ENCODE measurements at places on chromosomes 2 and 18.

- DNase-seq, result no peak
These were observed 95.7 kb upstream of the RASGRP3 start for GRCh38 chr2:33380719-33381118.

- DNase-seq, result no peak
These were observed 53.9 kb downstream of the WDSUB1 start for GRCh38 chr2:159232456-159233170.

DNA sequence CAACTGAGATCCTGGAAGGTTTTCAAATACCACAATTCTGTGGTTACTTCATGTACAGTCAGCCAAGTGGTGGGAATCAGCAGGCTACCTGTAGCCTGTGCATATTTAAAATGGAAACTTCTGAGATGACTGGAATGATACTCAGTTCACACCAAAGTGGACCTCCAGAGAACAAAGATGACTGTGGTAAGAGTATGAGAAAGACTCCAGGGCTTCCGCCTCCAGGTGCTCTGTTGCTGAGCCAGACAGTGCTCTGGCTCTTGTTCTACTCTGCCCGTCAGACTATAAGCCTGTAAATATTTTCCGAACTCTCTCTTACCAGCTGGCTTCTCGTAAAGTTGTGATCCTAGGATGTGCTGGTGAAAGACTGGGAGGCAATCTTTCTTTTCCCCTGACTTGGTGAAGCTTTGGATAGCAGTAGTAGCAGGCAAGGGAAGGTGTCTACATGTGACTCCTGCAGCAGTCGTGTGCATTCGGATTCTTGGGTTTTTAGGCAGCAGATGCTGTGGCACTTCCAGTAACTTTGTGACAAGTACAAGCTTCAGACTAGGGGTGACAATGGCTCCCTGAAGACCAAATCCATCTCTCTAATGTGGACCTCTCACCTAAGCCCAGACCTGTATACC, 23.1 kb downstream of the ST3GAL5 start:
- DNase-seq, result no peak

GRCh38 chr2:23814963-23815362, 112.0 kb downstream of the ATAD2B start:
- no peak for DNase-seq

DNA sequence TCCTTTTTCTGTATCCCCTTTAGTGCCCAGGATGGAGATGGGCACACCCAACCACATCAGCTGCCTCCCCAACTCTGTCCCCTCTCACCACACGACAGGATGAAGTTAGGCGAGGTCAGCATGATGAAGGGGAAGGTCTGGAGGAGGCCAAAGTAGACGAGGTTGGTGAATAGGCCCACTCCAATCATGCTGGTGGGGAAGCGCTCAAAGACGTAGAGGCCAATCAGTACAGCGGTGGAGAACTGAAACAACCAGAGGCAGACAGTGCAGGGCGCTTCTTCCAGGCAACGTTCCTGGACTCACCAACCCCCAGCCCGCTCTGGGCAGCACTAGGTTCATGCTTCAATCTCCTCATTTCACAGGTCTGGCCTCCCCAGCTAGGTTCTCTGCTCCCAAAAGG, 2.9 kb downstream of the TEX261 start:
- no peak for DNase-seq

DNA sequence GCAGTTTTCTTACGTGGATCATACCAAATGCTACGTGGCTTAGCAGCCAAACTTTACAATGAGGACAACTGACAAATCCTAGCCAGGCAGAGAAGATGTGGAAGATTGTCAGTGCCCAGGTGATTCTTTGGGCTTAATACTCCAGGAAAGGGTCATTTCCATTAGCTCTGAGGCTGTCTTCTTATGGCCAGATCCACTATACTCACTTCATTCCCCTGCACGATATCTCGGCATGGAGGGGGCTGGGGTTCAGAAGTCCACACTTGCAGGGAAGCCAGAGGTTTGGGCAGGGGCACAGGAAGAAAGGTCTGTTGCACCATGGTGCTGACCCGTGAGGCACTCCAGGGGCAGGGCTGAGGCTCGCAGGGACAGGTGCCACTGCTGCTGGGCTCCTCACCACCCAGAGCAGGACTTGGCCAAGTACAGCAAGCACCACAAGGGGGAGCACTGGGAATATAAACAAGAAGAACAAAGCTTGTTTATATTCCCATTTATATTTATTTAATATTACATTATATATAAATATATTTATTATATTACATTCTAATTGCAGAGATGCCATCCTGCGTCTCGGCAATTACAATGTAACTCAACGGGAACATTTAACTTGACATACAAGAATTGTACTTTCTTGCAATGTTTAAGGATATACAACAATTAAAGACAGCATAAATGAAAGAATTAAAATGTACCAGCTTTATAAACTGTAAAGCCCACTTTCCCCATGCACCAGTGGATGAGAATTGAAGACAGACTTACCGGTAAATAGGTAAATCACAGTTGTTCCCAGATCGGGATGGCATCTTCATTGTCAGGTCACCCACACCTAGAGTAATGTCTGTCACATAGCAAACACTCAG, 27.2 kb downstream of the CLUL1 start:
- peak; percentile 69 for DNase-seq

- DNase-seq, result no peak
These were observed 105.8 kb upstream of the CTAGE1 start for GRCh38 chr18:22523481-22523880.

DNA sequence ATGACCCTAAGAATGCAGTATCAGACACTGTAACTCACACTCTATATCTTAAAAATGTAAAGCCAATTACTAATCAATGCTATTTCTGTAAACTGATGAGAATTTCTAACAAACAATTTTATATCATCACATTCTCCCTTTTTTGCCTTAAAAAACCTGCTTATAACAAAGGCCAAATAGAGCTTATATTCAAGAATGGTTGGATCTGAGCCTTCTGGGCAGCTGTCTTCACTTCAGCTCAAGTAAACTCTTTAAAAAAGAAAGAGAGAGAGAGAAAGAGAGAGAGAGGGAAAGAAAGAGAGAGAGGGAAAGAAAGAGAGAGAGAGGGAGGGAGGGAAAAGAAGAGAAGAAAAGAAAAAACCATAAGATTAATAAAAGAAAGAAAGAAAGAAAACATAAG, 231.8 kb downstream of the KCNE4 start:
- DNase-seq, result no peak

DNA sequence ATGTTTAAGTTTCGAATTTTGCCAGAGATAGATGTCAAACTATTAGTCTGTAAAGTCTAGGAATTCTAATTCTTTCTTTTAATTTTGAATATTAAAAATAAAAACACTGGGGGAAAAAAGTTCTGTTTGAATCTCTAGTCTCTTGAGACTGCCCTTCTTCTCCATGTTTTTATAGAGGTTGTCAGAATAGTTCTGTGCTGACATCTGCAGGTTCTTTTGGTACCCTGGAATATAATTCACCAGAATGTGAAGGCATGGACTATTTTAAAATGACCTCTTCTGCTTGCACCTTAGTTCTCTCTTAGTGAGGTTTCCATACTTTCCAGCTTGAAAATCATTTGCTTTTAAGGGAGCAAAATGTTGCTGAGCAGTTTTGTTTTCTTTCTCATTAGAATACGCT, 121.0 kb upstream of the MSTN start:
- no peak for DNase-seq

- DNase-seq, result no peak
These were observed 173.8 kb downstream of the BCL11A start for GRCh38 chr2:60379684-60380083.

GRCh38 chr2:10613263-10613662, 76.5 kb downstream of the NOL10 start:
- DNase-seq, result no peak

DNA sequence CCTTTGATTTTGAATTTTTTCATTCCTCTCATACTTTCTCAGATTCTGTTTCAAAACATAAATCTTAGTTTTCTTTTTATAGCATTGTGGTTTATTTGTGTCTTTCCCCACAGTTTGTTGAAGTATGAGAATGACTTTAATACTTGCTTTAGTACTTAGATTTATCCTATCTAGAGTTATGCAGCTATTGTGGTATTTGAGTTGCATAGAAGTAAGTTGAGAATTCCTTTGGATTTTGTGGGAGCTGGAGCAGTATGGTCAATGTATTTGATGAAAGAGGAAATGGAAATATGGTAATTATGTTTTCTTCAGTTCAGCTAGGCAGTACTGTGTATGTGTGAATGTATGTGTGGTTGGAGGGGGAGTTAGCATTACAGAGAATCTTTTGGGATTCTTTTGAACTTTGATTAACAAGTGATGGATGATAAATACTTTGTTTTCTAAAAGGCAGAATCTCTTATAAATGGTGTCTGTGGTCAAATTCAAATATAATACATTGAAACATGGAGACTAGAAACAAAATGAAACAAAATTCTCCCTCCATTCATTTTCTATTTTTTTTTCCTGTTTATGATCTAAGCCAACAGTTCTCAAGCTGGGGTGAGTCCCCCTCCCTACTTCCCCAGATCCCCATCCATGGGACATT, 3.0 kb downstream of the ACVR2A start:
- DNase-seq, result no peak

DNA sequence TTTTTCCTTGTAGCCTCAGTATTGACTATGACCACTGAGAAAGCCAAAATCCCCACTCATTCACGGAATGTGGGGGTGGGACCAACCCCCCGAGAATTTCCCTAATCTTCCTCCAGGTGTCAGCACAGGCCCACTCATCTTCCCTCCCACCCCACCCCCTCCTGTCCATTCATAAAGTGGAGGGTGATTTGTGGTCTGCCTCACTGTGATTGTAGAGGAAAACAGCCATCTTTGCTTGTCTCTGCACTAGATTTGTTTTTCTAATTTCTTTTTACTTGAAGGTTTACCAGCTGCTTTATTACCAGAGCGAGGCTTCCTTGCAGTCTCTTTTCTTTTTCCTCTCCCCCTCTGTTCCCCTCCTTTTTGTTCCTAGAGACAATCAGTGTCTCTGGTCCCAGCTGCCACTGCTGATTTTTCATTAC, 171.8 kb downstream of the ICOS start:
- DNase-seq, result no peak

- no peak for DNase-seq
These were observed 13.4 kb upstream of the IL1B start for GRCh38 chr2:112849956-112850355.

- DNase-seq, result no peak
These were observed 90.9 kb upstream of the SMAD7 start for GRCh38 chr18:49041435-49042245.

- peak; percentile 52 for DNase-seq
These were observed 16.6 kb upstream of the PCBP1 start for GRCh38 chr2:70070542-70071268.

GRCh38 chr18:37403788-37404187, 161.8 kb downstream of the CELF4 start:
- DNase-seq, result no peak

DNA sequence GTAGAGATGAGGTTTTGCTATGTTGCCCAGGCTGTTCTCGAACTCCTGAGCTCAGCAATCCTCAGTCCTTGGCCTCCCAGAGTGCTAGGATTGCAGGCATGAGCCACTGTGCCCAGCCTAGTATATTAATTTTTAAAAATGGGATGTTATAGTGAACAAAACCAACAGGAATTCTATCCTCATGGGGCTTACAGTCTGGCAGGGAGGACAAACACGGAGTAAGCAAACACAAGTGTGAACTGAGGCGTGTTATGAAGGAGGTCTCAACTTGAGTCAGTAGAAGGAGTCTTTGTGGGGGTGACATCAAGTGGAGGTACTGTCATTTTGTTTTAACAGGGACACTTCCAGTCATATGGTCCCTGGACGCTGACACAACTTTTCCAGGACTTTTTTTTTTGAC, 33.1 kb downstream of the EMILIN2 start:
- no peak for DNase-seq

- DNase-seq, result no peak
These were observed 26.6 kb upstream of the ACVR1 start for GRCh38 chr2:157902692-157903091.

DNA sequence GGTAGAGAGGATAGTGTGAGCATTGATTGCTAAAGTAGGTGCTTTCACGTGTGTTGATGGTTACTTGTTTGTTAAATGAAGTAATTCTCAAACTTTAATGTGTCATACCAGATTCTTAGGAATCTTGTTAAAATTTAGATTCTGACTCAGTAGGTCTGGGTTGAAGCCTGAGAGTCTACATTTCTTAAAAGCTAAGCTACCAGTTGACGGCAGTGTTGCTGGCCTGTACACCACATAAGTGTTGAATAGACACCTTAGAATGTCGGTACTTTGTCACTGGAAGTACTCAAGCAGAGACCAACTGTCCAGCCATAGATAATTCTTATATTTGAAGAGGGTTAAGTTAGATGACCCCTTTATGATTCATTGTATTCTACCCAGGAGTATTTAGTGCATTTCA, 79.8 kb downstream of the ACVR2A start:
- no peak for DNase-seq

DNA sequence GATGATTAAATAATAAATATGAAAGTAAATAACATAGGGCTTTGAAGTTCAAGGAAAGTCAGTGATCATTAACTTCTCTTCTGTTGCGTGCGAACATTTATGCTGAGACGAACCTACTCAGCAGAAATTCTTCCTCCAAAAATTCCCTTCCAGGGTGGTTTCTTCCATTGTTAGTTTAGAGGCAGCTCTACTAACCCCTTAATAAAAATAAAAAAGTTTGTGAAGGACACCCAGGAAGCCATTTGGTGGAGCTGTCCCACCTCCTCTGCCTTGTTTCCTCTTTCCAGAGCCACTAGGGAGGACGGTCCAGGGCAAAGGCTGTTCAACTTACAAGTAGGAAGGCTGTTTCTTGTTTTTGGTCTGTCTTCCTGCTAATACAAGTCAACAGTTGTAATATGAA, 2.1 kb upstream of the SMAD2 start:
- no peak for DNase-seq

DNA sequence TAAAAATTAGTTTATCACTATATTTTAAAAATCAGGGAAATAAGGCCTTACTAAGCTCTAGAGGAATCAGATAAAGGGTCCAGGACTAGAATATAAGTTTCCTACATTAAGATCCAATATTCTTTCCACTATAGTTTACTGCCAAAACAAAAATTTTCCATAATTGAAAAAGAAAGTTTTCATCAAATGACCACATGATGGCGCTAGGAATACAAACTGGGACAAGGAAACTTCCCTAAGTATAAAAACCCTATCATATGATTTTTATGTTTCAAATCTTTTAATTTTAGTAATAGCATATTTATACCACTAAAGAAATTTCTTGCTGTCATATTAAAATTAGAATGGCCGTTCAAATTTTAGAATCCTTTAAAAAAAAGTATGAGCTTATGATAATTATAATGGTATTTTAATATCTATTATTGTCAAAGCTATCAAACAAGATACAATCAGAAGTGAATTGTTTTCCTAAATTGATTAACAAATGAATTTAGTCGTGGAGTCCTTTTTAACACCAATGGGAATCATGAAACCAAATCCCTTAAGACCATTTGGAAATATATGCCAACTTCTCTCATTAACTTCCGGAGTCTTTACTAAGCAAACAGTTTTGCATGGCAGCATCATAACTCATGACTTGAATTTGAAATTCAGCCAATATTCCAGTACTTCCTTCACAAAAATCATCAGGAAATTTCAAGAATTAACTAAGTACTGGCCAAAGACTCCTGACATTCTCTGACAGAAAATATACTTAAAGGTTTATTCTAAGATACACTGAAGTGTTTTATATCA, 70.3 kb downstream of the SCN1A start:
- no peak for DNase-seq
